ENCODE measurements at places on chromosomes 2 and 18.

GRCh38 chr2:159795841-159796690, 1.9 kb downstream of the CD302 start:
- no peak for DNase-seq

DNA sequence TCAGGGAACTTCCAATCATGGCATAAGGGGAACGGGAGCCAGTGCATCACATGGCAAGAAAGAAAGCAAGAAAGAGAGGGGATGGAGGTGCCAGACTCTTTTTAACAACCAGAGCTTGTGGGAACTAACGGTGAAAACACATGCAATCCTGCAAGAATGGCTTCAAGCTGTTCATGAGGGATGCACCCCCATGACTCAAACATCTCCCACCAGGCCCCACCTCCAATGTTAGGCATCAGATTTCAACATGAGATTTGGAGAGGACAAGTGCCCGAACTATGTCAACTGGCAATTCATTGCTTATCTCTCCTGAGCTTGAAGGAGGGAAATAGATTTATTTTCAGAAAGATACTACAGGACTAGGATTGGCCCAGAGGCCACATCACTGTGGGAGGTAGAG, 270.0 kb downstream of the SLC4A3 start:
- DNase-seq, result no peak

GRCh38 chr2:199366406-199366805, 91.3 kb downstream of the SATB2 start:
- no peak for DNase-seq

DNA sequence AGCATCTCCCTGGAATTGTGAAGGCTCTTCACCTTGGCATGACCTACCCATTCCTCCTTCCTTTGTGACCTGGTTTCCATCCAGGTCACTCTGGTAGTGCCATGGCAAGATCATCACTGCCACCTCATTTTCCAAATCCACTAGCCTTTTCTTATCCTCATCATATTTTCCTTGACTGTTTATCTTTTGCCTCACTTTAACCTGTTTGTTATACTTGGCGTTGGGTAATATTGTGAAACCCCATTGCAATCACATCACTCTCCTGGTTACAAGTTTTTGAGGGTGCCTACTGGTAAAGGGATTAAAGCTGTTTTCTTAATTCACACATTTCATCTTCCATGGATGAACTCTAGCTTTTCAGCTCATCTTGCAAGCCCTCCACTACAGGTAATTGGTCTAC, 39.1 kb upstream of the IGFBP2 start:
- DNase-seq, result no peak

DNA sequence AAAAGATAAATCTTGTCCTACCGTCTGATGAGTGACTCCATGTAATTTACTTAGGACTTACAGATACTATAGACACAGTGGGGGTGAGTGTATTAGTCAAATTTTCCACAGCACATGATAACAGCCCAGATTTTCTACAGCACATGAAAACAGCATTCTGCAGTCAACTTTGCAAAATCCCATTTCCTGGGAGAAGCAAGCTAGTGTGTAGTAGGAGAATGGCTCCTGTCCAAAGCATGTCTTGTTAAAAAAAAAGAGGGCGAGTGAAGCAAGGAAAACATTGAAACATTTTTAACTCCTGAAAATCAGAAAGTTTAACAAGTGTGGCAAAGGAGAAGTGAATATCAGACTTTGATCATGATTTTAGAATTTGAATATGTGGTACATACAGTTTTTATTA, 817.8 kb upstream of the FAM98A start:
- no peak for DNase-seq

DNA sequence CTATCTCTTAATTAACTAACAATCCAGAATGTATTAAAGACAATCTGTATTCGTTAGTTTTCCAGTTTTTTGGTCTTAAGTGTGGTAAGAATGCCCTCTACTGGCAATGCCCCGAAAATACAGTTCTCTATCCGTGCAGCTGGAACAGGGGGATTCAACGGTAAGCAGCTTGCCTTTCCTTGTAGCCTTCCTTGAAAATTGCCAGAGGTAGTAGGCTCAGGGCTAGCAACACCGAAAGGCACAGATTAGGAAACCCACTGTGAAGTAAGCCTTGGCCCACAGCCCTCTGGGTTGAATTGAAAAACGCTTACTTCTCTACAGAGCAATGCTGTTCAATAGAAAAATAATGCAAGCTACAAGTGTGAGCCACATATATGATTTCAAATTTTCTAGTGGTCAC, 17.1 kb upstream of the VPS4B start:
- DNase-seq, result peak; percentile 16

- no peak for DNase-seq
These were observed 635.0 kb downstream of the TSN start for GRCh38 chr2:122390406-122390805.

- no peak for DNase-seq
These were observed 965.0 kb downstream of the DCDC2C start for GRCh38 chr2:4668381-4668780.

DNA sequence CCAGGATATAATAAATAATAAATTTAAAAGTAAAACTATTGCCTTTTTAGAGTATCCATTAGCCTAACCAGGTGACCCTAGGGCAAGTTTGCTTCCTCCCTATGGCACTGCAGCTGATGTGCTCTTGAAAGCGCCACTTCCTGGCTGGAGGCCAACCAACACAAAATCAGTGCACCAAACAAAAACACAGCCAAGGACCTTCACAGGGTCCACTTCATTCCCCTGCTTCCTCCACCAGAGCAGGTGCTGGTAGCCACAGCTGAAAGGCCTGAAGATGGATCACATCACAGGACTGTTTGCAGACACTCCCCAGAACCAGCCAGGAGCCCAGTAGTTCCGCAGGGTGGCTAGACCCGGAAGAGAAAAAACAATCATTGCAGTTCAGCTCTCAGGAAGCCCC, 108.8 kb downstream of the TWIST2 start:
- DNase-seq, result no peak

- no peak for DNase-seq
These were observed 75.8 kb downstream of the KIDINS220 start for GRCh38 chr2:8761529-8762164.

DNA sequence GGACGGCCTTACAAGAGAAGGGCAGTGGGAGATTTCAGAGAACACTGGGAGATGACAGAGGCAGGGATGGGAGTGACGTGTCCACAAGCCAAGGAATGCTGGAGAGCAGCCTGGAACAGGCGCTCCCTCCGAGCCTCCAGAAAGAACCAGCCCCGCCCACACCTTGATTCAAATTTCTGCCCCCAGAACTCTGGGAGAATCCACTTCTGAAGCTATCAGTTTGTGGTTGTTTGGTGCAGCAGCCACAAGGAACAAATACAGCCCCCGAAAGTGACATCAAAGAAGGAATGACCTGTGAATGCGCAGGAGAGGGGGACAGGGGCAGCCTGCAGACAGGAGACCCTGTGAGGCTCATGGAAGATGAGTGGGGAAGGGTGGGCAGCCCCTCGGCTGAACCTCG, 67.3 kb downstream of the TWIST2 start:
- no peak for DNase-seq

- DNase-seq, result no peak
These were observed 1.1 kb upstream of the FN1 start for GRCh38 chr2:215436705-215437565.

- no peak for DNase-seq
These were observed 1.9 kb upstream of the PROM2 start for GRCh38 chr2:95272299-95272751.

- DNase-seq, result no peak
These were observed 403.2 kb downstream of the THSD7B start for GRCh38 chr2:137168552-137168951.

- DNase-seq, result no peak
These were observed 414.3 kb upstream of the RGPD4 start for GRCh38 chr2:107412209-107412904.

DNA sequence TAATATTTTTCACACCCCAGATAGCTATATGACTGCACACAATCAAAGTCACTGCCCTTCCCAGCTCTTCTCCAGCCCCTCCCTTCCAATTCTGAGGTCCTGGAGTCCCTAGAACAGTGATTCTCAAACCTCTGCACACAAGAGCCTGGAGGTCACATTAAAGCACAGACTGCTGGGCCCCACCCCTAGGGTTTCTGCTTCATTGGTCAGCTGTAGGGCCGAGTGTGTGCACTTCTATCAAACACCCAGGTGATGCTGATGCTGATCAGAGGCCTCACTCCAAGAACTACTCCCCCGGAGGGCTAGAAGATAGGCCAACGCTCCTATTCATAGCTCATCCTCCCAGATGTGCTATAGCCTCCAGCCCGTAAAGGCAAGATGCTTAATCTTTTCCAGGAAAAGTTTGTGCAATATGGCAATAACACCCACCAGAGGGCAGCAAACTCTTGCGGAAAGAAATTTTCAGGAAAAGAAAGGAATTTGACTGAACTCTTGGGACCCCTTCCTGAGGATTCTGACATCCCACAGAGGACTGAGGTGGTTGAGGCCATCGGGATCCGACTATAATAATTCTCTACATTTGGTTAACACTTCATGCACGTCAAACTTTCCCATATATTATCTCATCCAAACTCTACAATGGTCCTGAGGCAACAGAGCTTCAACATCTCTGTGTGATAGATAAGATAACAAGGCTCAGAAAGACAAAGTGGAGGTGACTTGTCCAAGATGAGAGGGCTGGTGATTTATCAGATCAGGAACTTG, 194.2 kb upstream of the PKDCC start:
- no peak for DNase-seq

- DNase-seq, result no peak
These were observed 221.3 kb upstream of the RAB6C start for GRCh38 chr2:129757915-129758783.

- DNase-seq, result no peak
These were observed at the start of gene CTLA4 for GRCh38 chr2:203867561-203868200. TSS of gene CTLA4 (plus strand) at chr2:203867771. CDS start at chr2:203867943, 172 bp downstream.

GRCh38 chr2:37966326-37966725, 41.2 kb downstream of the RMDN2 start:
- DNase-seq, result no peak
